Activated CD4-positive, alpha-beta T cell treated with anti-CD3 and anti-CD28 coated beads, Interleukin-2, amount 10 ng/mL, durations not matched to agents 7 days and 5 days (primary cell): ENCODE measurements at places on chromosomes 1 and 21.

- no peak for DNase-seq
These were observed 185.6 kb downstream of the TOMM20 start for GRCh38 chr1:234942879-234943506.

DNA sequence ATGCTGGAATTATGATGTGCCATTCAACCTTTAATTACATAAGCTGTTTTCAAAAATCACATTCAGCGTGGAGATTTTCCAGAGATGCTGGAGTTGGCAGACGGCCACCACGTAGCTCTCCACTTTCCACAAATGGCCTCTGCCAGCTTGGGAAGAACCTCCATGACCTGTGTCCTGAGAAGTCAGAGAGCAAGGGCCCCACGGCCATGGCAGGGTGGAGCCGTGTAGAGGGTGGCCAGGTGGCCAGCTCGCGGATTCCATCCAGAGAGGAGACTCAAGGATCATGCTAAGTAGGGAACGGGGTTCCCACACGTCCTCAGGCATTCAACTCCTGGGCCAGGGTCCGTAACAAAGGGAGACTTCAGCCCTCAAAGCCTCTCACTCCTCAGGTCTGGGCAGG is 1.3 kb upstream of the GALE start:
- no peak for DNase-seq

GRCh38 chr1:1602968-1603506 is 3.1 kb upstream of the FNDC10 start:
- DNase-seq = no peak

- peak; percentile 50 for DNase-seq
These were observed 121.9 kb downstream of the MAB21L3 start for GRCh38 chr1:116232989-116233514.

DNA sequence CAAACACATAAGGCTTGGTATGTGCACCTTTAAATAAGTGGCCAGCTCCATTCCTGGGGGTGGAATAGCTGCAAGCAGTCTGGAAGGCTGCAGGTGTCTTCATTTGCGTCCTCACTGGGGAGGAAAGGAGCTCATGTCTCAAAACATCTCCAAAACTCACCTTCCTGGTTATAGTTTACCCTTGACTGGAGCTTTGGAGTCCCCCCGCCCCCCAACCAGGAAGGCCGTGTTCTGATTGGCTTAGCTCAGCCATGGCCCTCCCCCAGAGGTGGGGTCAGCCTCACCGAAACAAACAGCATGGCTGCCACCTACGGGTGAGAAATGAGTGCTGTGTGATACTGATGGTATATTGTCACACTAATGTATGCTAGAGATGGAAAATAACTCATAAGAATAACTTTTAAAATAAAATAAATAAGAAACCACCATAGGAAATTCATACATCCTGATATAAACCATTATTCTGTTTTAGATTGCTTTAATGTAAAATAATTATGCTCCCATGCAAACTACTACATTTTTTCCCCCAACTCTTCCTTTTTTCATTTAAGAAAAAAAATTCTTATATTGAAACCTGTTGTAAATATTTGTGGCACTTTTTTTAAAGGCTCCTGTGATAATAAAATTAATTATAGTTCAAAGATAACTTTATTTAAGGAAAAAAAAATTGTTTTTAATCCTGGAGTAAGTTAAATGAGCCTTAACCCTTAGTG is 90.8 kb downstream of the ZP4 start:
- DNase-seq = peak; percentile 32

GRCh38 chr1:181163662-181164061 is 75.2 kb downstream of the IER5 start:
- DNase-seq = no peak

GRCh38 chr1:235642943-235643371 is 6.6 kb downstream of the GNG4 start:
- DNase-seq = no peak

GRCh38 chr21:15894596-15894995 is 164.8 kb downstream of the USP25 start:
- no peak for DNase-seq

- DNase-seq = no peak
These were observed 14.1 kb downstream of the EVA1C start for GRCh38 chr21:32426592-32427051.

DNA sequence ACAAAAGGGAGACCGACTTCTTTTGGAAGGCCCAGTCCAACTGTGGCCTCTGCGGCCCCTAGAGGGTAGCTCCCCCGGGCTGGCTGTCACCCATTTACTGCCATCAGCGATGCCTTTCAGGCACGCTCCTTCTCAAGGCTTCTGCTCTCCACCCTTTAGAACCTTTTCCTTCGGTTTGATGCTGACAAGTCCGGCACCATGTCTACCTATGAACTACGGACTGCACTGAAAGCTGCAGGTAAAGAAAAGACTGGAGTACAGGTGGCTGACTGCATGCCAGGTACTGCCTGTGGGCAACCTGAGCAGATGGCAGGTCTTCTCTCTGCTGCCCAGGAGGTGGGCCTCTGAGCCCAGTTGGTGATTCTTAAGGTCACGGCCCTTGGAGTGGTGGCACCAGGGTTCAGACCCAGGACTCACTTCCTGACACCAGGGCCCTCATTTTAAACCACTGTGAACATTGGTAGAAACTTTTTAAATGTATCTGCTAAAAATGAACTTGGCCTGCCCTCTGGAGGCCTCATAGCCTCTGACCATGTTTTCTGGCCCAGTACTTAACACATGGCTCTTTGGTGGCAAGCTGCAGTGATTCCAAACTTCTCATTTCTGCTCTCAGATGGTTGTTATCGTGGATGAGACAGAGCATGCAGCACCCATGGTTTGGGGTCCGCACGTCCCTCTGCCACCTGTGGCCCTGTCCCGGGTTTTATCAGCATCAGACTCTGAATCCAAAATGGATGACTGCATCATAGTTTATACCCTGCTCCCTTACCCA is 45.7 kb downstream of the CAPN9 start:
- DNase-seq = no peak

- peak; percentile 48 for DNase-seq
These were observed 462 bp upstream of the TLCD4 start for GRCh38 chr1:95116580-95117206.

GRCh38 chr1:24133819-24134218 is 9.1 kb downstream of the IL22RA1 start:
- no peak for DNase-seq

DNA sequence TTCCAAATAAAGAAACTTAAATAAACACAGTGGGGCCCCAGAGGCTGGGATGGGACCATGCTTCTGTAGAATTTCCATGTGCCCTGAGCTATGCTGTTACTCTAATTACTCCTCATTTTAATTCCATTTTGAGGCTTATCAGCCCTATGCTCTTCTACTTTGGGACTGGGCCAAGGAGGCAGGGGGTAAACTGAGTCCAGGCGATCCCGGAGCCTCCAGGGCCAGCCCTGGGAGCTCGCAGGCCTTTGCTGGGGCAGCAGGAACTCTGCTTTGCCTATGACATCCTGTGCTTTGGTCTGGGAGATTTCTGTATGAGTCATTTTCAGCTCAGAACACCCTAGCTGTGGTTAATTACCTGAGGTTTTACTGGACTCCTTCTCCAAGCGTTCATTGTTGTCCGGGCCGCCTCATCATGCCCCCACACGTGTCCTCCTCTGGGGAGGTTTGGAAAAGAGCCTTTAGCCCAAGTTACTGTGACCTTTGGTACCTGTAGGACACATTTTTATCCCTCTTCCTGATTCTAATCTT is 95.7 kb downstream of the RHOU start:
- DNase-seq = no peak

- DNase-seq = no peak
These were observed 19.1 kb downstream of the RCSD1 start for GRCh38 chr1:167648978-167649744.

GRCh38 chr21:14975136-14975919 is 89.5 kb downstream of the NRIP1 start:
- DNase-seq = no peak
